ENCODE measurements at places on chromosomes 3 and 15.

GRCh38 chr3:153026026-153026425 is 136.0 kb upstream of the RAP2B start:
- no peak for DNase-seq

GRCh38 chr3:172189987-172190603 is 150.7 kb downstream of the FNDC3B start:
- no peak for DNase-seq

GRCh38 chr15:74578496-74578994 is 37.1 kb upstream of the CLK3 start:
- no peak for DNase-seq

GRCh38 chr3:179460260-179460659 is 9.0 kb upstream of the GNB4 start:
- no peak for DNase-seq
